ENCODE measurements at places on chromosomes 11 and 22.

GRCh38 chr11:129705341-129705740 is 110.3 kb upstream of the TMEM45B start:
- no peak for DNase-seq

DNA sequence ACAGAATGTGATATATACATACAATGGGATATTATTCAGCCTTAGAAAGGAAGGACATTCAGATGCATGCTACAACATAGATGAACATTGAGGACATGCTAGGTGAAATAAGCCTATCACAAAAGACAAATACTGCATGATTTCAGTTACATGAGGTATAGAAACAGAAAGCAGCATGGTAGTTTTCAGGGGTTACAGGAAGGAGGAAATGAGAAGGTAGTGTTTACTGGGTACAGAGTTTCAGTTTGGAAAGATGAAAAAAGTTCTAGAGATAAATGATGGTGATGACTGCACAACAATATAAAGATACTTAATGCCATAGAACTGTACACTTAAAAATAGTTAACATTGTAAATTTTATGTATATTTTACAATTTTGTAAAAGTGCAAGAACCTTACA is 266.7 kb upstream of the C11orf87 start:
- no peak for DNase-seq

DNA sequence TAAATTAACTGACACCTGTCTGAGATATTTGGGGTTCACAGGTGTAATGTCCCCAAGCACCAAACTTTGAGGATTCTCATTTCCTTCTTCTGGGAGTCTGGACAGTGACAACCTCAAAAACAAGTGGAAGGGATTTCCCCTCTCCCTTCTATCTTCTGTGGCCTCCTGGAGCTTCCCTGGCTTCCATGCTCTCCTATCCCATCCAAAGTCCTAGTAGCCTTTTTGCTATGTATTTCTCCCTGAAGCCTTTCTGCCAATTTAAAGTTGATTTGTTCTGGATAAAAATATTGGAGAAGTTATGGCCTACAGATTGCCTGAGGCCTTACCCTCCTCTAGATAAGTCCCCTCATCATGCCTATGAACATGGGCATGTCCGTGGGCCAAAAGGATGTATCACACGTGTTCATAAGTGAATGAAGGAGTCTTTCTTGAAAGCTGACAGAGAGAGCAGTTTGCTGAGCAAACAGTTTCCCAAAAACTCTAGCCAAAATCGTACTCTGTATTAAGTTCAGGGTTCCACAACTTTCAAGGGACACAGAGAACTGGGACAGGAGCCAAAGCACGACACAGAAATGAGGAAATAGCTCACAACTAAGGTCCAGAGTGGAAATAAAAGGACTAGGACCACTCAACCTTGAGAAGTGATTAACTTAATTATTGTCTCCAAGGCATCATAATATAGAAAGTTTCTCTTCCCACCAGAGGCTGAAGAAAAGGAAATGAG is 6.7 kb downstream of the HEPACAM start:
- DNase-seq = no peak

- DNase-seq = no peak
Measured at GRCh38 chr22:36027935-36028645, 534 bp downstream of the RBFOX2 start.

GRCh38 chr11:59267196-59267595 is 54.5 kb upstream of the MPEG1 start:
- peak; percentile 23 for DNase-seq

- DNase-seq = no peak
Measured at GRCh38 chr11:7462706-7463105, 22.6 kb upstream of the OLFML1 start.

DNA sequence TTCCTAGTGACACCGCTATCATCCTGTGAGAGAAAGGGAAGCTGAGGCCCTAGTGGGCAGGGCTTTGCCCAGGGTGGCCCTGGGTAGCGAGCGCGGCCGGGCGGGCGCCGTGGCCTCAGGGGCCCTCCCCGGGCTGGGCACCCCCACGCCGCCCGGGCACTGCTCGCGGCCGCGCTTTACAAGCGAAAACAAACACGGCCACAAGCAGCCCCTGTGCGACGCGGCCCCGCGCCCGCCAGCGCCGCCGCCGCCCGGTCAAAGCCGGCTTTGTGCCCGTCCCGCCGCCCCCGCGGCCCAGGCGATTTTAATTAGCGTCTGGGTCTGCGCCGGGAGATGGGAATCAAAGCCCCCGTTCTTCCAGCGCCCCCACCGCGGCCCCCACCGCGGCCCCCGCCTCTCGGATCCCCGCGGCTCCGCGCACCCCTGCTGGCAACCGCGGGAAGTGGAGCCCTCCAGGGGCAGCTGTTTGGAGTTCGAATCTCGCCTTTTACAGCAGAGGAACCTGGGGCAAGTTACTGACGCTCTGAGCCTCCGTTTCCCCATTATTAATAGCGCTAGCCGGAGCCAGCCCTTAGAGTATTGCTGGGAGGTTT is 47.9 kb downstream of the CHRDL2 start:
- no peak for DNase-seq

DNA sequence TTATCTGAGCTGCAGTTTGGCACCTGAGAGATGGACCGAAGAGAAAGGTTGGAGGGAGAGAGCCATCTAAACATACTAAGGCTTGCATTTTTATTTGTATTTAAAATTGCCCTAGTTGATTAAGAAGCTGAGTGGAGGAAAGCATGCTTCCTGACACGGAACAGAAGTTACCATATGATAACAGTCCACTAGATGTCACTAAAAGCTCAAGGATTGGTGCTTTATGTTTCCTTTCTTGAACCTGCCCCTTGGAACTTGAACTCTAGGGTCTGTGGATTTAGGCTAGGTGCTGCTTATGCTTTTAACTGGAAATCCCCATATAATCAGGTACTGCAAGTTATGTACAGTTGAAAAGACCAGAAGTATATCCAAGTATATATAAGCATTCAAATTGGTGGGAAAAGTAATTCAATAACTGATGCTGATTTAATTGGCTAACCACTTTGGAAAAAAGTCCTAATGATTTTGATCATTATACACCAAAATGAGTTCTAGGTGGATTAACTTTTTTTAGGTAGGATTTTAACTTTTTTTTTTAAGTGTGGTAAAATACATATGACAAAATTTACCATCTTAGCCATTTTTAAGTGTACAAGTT is 9.5 kb downstream of the RBMXL2 start:
- DNase-seq = peak; percentile 45

DNA sequence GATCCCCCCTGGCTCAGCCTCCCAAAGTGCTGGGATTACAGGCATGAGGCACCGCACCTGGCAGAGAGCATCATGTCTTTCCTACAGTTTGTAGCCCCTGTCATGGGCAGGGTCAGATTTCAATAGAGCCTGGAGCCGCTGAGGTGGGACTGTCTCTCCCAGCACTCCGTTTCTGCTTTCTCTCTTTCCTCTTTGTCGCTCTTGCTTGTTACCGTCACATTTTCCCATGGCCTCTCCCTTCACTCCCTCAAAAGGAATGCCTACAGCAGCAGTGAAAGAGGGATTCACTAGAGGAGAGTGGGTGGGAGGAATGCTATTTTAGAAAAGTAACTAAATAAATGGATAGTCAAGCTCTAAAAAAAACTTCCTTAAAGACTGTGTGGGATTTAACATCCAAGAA is 136.7 kb upstream of the TTC12 start:
- no peak for DNase-seq

GRCh38 chr11:37089439-37089838 is 491.4 kb upstream of the RAG2 start:
- DNase-seq = no peak

DNA sequence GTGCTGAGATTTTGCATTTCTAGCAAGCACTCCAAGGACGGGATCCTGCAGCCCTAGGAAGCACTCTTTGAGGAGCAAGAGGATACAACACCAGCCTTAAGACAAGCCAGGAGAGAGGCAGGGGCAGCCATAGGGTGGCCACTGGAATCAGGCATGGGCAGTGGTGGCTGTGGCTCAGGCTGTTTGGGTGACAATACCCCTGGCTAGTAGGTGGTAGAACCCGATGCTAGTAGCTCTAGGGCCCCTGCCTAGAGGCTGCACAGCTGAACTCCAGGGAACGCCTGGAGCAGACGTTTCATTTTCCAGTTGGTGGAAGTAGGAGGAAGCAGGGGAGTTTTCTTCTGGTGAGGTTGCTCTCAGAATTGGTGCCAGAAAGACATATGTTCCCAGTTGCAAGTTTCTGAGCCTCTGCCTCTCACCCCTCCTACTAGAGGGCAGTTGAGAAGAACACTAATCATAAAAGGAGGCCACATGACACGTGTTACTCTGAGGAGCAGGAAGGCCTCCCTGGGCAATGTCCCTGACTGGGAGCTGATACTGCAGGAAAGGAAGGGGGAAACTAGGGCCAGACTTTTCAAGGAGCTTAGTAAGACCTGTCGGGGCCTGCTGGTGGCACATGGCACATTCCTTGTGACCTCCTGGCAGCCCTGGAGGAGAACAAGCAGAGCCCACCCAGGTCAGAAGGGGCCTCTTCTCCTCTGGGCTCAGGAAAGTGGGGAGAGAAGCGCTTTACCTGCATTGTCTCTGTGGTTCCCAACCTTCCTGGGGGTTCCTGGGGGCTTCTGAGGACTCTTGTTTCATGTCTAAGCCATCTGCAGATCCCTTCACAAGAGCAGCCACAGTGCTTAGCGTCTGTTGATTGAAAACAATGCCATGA is 56.6 kb upstream of the DRD2 start:
- DNase-seq = no peak

DNA sequence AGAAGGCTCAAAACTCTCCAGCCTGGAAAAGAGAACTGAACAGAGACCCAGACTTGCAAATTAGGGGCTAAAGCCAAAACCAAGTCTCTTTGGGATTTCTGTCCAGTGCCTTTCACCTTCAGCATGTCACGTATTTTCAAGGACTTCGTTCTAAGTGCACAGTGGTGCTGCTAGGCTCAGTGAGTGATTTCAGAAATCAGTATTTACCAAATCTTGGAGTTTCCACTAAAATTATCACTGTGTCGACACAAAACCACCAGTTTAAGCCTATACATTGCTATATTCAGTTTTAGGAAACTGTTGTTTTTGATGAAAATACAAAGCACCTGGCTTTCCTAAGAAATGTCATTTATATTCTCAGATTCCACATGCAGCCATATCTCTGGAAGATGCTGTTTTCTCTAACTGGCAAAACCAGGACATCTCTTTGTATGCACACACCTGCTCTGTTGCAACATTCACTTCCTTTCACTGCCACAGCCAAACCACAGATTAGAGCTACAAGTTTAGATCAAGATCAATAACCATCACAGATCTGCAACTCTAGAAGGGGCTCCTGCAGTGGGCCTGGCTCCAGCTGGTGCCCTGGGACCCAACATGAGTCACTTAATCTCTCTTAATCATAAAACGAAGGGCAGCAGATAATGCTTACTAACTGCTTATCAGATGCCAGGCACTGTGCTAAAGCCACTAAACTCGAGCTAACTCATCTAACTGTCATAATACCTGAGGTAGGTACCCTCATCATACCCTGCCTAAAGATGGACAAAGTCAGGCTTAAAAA is 22.3 kb downstream of the SMCO4 start:
- no peak for DNase-seq

GRCh38 chr11:33868647-33869461 is 23.0 kb downstream of the LMO2 start:
- no peak for DNase-seq

- DNase-seq = no peak
Measured at GRCh38 chr22:43435851-43436811, 24.3 kb downstream of the MPPED1 start.

DNA sequence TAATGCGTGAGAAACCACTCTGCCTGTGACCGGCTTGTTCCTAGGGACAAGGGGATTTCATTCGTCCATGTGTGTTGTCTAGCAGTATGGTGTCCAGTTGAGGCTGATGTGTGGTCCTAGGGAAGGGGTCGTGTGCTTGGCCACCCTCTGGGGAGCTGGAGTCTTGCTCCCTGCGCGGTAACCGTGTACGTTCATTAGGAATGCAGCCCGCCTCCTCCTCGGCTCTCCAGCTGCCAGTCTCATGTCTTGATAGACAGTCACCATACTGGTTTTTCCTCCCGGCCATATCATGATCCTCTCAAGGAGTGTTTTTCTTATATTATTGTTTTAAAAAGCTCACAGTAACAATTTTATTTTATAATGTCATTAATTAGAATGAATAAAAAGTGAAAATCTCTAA is 5.9 kb downstream of the CTTN start:
- DNase-seq = no peak

DNA sequence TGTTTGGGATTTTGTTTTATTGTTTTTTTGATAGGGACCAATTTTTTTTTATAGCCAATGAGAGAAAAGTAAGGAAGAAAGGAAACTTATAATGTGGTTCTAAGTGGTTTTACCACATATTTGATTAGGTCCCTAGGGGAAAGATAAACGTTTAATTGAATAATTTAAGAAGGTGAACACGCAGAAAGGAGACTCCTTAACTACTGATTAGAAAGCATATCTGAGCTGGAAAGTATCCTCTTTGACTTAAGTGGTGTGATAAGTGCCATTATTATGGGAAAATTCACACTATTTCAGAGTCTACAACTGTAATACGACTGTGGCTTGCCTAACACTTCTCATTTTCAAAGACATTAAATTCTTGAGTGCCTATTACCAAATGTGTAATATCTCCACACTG is 106.5 kb upstream of the GRAMD1B start:
- no peak for DNase-seq

DNA sequence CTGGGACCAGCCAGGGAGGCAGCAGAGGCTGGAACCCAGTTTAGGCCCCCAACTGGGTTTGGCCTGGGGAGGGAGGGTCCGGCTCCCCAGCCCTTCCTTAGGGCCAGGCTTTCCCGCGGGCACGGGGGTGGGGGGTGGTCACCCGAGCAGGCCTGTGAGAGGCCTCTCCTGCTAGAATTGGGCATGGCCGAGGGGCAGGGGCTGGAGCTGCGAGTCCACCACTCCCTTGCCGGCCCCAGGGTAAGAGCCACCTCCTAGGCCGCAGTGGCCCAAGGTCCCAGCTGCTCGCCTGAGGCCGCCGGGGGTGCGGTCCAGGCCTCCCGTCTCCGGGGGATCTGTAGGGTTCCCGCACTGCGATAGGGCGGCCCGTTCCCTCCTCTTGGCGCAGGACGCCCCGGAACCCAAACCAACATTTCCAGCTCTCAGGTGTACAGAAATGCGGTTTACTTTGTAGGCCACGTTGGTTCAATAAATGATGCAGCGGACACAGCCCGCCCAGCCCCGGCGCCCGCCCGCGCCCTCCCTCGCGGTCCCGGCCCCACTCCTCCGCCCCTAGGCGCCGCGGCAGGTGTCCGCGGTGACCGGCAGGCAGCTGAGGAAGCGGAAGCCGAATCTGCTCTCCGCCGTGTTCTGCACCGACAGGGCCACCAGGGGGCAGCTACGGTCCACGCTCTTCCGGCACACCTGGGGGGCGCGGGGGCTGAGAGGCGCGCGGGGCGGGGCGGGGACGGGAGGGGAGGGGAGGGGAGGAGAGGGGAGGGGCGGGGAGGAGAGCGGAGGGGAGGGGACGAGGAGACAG is 5.9 kb downstream of the LMNTD2 start:
- DNase-seq = peak; percentile 73

- no peak for DNase-seq
Measured at GRCh38 chr11:91194546-91194945, 971.7 kb upstream of the CHORDC1 start.

GRCh38 chr11:61345954-61346843 is 13.2 kb downstream of the TKFC start:
- no peak for DNase-seq

GRCh38 chr22:35307892-35308291 is 8.2 kb downstream of the TOM1 start:
- no peak for DNase-seq

GRCh38 chr22:45863981-45864751 is 112.8 kb downstream of the WNT7B start:
- peak; percentile 64 for DNase-seq

GRCh38 chr22:25564979-25565677 is 653 bp downstream of the GRK3 start:
- no peak for DNase-seq

GRCh38 chr22:48653306-48653705 is 1174.4 kb downstream of the BRD1 start:
- no peak for DNase-seq

GRCh38 chr11:107741044-107741823 is 29.4 kb upstream of the SLN start:
- no peak for DNase-seq

All from hematopoietic multipotent progenitor cell (in vitro differentiated cells).